ENCODE measurements at places on chromosomes 3 and 15.

- no peak for DNase-seq
Measured at GRCh38 chr3:72446218-72447058, 401.8 kb downstream of the SHQ1 start.

DNA sequence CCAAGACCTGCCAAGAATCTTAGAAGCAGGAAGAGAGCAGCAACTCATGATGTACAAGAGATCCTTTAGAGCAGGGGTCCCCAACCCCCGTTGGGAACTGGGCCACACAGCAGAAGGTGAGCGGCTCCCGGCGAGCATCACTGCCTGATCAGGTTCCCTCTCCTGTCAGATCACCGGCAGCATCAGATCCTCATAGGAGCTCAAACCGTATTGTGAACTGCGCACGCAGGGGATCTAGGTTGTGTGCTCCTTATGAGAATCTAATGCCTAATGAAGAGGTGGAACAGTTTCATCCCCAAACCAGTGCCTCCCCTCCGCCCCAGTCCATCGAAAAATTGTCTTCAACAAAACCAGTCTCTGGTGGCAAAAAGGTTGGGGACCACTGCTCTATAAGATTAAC, 13.8 kb downstream of the SLC41A3 start:
- no peak for DNase-seq

DNA sequence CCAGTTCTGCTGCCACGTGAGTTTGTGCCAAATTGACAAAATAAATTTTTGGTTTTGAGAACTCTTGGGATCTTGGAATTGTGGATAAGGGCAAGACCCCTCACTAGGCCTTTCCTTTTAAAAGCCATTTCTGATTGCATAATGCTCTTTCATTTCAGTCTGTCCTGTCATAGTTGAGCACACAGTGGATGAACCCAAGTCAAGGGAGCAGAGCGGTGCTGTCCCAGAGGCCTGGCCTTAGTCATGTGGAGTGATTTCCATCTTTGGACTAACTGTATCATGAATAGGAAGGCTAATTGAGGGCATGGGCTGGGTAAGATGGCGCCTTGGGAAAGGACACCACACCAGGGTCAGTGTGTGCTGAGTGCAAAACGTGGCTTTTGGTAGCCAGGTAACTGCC, 304.0 kb downstream of the UACA start:
- no peak for DNase-seq

DNA sequence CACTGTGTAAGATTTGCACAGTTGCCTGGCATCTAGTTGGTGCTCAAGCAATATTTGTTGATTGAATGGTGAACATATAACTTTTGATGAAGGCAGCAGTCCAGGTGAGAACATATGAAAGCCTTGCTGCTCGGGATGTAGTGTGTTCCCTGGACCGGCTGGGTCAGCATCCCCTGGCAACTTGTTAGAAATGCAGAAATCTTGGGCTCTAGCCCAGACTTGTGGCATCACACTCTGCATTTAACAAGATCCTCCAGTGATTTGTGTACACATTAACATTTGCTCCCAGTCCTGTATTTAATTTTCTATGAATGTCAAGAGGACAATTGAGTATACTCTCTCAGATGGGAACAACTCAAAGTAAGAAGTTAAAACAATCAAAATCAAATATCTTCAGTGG, 69.0 kb upstream of the SAMMSON start:
- no peak for DNase-seq

- DNase-seq: no peak
Measured at GRCh38 chr3:120364821-120365220, 15.7 kb upstream of the LRRC58 start.

GRCh38 chr15:68314563-68314962, 37.0 kb downstream of the FEM1B start:
- DNase-seq: no peak

DNA sequence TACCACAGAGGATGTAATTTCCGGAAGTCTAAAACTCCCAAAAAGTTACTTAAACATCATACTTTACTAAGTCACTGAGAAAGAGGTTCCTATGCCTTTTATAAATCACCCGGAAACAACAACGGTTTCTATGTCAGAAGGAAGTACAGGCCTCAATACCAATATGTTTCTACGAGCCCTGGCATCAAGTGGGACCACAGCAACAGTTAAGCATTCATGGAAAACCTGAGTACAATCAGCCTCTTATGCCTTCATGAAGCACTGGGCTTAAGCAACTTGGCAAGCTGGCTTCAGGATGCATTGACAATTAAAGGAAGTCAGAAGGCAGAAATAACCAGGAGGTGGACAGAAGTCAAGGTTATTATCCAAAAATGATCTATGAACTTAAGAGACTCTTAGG, 19.1 kb upstream of the B3GNT5 start:
- no peak for DNase-seq

DNA sequence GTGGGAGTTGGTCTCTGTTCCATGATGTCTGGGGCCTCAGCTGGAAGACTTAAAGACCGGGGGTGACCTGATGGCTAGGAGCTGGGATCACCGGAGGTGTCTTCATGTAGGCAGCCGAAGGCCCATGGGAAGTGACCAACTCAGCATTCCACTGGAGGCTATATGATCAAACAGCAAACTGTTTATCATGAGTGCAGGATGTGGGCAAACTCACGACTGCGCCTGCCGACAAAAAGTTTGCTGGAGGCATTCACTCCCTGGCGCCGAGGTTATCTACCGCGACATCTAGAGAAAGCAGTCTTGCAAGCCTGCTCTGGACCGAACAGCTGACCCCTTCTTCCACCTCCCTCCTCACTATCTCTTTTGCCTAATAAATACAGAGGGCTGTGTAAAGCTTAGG, 62.7 kb upstream of the NR2C2 start:
- no peak for DNase-seq

- peak; percentile 39 for DNase-seq
Measured at GRCh38 chr15:69522361-69522760, 69.7 kb downstream of the RPLP1 start.

- no peak for DNase-seq
Measured at GRCh38 chr3:113136071-113136470, 75.3 kb upstream of the BOC start.

DNA sequence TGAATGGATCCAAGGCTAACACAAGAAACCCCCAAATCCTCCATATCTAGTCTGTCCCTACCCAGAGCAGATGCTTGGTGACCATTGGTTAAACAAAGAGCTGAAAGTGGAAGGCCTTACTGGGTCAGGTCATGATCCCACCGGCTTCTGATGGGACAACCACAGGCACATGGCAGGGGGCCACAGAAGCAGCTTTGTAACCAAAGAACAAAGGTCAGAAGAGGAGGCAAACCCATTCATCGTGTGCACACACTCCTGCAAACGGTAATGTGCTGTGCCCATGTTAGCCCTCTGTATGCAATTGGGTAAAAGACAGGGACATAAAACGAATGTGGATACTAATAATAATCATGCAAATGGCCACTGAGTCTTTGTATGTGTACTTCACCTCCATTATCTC, 133.3 kb upstream of the SLC6A11 start:
- DNase-seq: peak; percentile 67

DNA sequence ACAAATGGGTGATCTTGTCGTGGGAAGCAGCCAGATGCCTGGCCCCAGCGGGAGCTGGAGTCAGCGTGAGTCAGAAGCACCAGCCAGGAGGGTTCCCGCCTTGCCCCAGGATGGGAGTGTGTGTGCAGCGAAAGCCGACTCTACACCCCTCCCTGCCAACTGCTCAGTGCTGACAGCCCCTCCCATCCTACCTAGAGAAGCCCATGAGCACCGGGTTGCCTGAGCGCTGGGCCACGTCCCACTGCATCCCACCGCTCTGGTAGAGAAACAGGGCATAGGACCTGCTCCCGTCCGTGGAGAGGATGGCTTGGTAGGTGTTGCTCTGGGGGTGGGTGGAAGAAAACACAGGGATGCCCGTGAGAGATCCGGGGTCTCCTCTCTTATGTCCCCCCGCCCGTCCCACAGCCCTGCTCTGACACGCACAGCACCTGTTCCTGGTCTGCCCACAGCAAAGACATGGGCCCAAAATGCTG, 42.9 kb downstream of the MUC4 start:
- DNase-seq: no peak

DNA sequence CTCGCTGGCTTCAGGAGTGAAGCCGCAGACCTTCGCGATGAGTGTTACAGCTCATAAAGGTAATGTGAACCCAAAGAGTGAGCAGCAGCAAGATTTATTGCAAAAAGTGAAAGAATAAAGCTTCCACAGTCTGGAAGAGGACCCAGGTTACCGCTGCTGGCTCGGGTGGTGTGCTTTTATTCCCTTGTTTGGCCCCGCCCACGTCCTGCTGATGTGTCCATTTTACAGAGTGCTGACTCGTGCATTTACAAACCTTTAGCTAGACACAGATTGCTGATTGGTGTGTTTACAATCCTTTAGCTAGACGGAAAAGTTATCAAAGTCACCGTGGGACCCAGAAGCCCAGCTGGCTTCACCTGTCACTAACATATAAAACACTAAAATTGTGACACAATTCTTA, 1464.5 kb downstream of the ZPLD1 start:
- no peak for DNase-seq

DNA sequence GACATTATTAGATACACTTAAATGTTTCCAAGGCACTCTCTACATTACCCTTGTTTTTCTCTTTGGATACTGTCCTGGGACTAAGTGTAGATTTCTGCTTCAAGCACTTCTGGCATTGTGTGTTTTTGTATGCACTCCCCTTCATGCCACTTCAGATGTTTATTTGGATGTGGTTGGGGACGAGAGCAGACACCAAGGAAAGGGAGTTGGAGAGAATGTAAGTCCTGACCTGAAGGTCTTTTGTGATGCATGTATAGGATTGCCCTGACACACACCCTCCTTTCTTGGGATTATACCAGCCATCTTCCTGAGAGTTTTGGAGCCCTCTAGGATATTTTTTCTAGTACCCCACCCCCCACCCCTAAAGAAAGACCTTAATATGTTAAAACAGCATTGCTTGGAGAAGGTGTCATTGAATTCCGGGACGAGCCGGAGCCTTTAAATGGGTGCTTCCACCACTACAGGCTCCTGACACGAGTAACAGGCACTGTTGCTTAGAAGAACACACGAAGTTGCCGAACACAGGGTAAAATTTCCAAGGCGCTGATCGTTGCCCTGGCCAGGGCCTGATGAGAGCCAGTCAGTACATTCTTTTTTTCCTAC, 22.7 kb downstream of the PSMD6 start:
- no peak for DNase-seq

DNA sequence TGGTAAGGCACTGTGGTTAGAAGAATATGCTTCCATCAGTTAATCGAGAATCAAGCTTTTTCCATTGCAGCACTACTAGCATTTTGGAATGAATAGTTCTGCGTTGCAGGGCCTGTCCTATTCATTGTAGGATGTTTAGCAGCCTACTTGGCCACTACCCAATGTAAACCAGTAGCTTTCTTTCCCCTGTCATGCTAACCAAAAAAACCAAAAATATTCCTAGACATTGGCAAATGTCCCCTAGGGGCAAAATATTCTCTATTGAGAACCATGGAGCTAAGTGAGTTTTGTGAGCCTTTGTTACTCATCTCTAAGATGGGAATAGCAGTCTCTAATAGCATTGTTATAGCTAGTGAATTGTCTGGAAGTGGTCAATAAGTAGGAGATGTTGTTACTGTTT, 187.2 kb downstream of the CADPS start:
- no peak for DNase-seq

GRCh38 chr15:28191832-28192231, 92.7 kb upstream of the OCA2 start:
- no peak for DNase-seq

DNA sequence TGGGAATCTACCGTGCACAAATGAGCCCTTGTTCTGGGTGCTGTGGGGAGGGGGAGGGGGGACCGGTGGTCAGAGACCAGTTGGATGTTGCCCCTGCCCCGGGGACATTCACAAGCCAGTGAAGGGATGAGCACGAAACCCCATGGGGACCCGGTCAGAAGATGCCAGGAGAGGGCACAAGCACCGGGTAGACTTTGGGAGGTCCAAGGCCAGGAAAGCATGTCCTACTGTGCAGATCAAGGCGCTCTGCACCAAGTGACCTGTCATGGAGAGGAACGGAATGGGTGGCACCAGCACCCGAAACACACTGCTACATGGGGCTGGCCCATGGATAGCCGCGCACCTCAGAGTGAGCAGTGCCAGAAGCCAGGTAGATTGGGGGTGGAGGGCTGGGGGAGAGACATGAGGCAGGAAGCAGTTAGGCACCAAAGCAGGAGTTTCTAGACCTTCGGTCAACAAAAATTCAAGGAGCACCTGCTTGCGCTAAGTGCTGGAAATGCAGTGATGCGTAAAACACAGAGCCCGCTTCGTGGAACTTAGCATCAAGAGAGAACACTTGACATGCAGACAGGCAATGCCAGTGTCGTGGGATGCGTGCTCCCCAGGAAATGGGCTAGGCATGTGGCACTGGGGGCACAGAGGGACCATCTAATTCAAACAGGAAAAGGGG, 99.1 kb downstream of the CPN2 start:
- no peak for DNase-seq

DNA sequence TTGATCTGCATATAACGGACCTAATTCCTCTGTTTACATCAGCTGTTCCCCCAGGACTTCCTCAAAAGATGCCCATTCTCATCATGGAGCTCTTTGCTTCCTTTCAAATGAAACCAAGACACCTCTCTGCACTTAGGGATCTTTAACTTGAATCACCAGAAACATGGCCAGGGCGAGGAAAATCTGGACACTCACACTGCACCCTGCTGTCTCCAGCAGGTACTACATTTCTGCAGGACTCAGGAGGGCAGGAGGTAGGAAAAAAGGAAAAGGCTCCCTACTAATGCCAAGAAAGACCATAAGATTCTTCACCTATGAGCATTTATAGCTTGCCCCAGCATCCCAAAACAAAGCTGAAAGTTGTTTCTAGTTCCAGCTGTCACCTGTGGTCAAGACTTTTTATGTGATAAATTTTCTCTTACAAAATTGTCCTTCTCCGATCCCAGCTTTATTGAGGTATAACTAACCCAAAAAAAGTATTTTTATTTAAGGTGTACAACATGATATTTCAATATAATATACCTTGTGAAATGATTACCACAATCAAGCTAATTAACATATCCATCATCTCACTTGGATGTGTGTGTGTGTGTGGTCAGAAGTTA, 87.3 kb upstream of the C15orf61 start:
- DNase-seq: no peak

DNA sequence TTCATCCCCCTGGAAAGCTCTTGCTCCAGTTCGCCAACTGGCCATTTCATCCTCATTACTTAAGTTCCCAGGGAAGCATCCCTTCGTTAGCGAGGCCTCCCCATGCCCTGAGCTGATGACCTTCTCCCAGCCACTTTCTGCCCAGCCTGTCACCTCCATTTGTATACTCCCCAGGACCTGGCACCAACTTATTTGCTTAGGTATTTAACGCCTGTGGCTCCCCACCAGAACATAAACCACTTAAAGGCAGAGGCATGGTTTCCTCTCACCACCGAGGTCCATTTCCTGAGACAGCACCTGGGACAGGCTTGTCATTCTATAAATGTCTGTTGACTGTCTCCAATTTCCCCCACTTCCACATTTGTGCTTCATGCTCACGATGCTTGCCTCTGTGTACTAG, 189.0 kb downstream of the ZNF621 start:
- DNase-seq: no peak

GRCh38 chr3:156180077-156180476, 59.7 kb downstream of the KCNAB1 start:
- no peak for DNase-seq

- no peak for DNase-seq
Measured at GRCh38 chr3:63980019-63980418, 43.3 kb downstream of the PSMD6 start.
